A549 (cell line): ENCODE measurements at places on chromosomes 11 and 22. TPM values are rescaled to one million over a fixed set of nuclear protein-coding genes. Genes with fewer than 3 reads are reported as not detected.

DNA sequence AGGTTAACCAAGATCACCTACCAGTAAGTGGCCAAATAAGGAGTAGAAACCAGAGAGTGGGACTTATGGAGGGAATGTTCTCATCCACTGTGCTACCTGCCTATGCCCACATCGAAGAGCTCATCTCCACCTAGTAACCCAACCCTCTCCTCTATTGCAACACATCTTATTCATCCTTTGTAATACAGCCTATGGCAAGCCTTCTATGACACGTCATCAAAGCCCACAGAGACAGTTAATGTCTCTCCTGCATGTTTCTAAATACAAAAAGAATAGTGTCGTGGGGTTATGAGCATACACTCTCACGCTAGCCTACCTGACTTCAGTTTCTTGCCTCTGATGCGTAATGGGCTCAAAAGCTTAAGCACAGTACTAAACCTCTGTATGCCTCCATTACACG, 1158.1 kb upstream of the TENM4 start:
- no peak for DNase-seq

DNA sequence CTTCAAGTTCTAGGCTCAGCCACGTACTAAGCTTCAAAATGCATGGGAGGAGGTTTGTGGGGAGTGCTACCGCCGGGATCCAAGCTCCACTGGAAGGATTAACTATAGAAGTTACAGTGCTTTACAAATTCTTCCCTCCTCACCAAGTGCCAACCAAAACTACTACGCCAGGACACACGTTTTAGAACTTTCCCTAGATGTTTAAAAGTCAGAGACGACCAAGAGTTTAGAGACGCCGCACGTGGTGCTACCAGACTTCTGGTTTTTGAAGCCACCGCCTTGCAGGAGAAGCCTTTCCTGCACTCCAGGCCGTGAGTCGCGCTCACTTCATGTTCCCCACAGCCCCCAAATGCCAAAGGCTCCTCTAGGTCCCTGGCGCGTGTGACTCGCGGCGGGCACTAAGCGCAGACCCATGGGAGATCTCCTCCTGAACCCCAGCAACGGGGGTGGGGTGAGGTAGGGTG, 734 bp downstream of the SNU13 start:
- peak; percentile 20 for DNase-seq

The GPHA2 gene
- polyA plus RNA-seq = not detected in 3 replicates

The LDHAL6A gene
- polyA plus RNA-seq = not detected in 3 replicates

DNA sequence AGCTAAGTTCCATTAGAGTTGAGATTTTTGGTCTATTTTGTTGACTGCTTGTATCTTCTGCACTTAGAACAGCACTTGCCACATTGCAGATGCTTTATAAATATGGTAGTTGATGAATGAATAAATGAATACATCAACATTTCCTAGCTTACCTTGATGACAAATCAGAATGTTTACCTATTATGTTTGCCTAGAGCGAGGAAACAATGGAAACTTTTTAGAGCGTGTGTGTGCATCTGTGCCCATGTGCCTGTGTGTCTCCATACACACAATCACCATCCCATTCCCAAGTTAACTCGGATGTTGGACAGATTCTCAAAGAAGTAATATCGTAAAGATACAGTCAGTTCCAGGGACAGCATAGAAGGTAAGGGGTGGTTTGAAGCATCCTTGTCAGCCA, 139.1 kb downstream of the DBX1 start:
- DNase-seq = peak; percentile 53

DNA sequence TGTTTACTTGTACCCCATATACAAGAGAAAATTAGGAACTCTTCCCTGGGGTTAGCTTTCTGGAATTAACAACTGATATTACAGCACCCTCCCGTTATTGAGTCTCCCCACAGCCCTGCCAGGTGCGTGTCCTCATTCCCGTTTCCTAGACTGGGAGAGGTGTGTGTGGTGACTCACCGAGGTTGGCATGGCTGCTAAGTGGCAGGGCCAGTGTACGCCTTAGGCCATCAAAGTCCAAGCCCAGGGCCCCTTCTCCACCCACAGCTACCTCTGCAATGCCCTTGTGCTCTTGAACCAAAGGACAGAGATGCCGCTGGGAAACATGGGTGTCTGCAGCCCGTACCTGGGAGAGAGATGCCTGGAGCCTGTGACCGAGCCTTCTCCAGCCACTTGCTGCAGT, 12.3 kb downstream of the IFT27 start:
- no peak for DNase-seq

GRCh38 chr22:24156913-24157821, 24.1 kb upstream of the SUSD2 start:
- DNase-seq = peak; percentile 86

GRCh38 chr22:22536515-22536914, 16.4 kb upstream of the ZNF280A start:
- no peak for DNase-seq

DNA sequence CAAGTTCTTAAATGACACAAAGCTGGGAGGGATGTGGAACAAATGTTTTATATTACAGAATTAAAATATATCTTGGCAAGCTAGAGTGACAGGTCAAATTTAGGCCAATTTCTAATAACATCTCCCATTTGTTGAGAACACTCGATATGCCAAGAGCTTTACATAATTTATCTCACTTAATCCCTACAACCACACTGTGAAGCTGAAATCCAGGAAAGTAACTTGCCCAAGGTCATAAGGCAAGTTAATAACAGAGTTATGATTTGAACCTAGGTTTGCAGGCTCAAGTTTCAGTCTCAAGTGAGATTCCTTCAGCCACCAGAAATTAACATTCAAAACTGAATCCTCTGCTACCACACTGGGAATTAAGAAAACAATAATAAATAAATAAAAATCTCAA, 38.3 kb downstream of the RAB30 start:
- DNase-seq = no peak

- DNase-seq = no peak
Observed at GRCh38 chr22:25332386-25332785, 112.9 kb downstream of the CRYBB2 start.

The ST14 gene
- 0.04 to 0.09 TPM (median 0.05 TPM) in 3 replicates for polyA plus RNA-seq
